PC-3 (cell line): ENCODE measurements at places on chromosomes 12 and 14. TPM values are rescaled to one million over a fixed set of nuclear protein-coding genes. Genes with fewer than 3 reads are reported as not detected.

DNA sequence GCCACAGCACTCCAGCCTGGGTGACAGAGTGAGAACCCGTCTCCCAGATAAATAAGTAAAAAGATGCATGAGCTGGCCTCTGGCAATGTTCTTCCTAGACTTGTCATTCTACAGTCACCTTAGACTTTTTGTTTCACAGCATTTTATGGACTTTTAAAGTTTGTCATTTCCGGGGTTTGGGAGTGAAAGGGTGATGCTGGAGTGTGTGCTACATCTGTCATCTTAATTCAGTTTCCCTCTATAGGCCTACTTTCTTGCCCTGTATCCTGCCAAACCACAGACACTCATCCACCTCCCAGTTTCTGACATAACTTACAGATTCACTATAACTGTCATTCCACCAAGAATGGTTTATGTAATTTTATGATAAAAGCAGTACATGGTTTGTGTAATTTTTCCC, 166.7 kb upstream of the PARP11 start:
- DNase-seq: peak; percentile 43

- no peak for DNase-seq
Measured at GRCh38 chr12:124646385-124647230, 79.2 kb upstream of the NCOR2 start.

DNA sequence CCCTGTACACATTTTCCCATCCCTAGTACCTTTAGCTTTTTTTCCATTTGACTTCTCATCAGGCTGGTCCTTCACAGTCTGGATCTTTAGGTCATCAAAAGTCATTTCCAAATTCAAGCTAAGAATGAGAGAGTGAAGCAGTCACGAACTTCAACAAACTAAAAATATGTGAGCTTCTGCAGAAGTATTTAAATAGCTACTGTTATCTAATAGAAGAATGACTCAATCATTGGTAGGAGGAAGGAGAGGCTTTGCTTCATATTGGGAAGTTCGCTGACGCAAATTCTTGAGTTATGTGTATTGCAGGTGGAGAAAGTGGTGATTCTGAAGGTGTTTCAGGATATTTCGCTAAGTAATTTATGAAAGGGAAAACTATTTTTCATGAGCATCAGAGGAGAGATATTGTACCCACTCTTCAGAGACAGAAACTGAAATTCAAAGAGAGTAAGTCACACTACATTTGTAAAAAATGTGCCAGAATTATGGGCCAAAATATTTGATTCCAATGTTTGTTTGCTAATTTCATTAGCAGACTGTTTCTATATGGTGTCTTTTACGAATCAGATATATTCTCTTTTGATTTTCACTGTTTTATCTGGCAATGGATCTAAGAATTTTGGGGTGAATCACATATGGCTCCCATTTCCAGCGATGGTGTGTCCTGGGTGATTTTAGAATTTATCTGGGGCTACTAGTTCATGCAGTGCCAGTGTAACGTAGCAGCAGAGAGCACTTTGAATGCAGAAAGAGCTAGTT, at the start of gene OLR1:
Gene OLR1 (minus strand): TSS at position 160 of the 756 bp plus-strand sequence. CDS start 55 bp downstream, at position 105.
- DNase-seq: no peak

- DNase-seq: peak; percentile 25
Measured at GRCh38 chr12:84497819-84498218, 414.8 kb downstream of the SLC6A15 start.

SOAT2 gene
- total RNA-seq: 0.07 and 0.86 TPM in 2 replicates

- no peak for DNase-seq
Measured at GRCh38 chr12:104360157-104360556, 56.6 kb downstream of the EID3 start.

DNA sequence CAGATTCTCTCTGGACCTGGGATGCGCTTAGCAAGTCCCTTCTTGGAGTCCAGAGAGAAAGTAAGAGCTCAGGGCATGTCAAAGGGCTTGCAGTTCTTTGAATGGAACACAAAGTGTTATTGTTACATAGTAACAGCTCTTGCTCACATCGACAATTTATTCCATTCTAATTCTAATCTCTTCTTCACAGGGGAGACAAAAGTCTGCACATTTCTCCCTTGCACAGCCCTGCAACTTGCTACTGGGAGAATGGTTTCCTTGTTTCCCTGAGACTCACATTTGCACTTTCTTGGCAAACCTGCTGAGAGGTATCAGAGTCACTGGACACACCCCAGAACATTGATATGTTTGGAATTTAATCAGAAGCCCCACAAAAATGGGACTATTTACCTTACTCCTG, 209.9 kb upstream of the IGF1 start:
- no peak for DNase-seq
